ENCODE measurements at places on chromosomes 1 and 21.

GRCh38 chr1:177487481-177487880 is 316.7 kb downstream of the BRINP2 start:
- DNase-seq, result no peak

DNA sequence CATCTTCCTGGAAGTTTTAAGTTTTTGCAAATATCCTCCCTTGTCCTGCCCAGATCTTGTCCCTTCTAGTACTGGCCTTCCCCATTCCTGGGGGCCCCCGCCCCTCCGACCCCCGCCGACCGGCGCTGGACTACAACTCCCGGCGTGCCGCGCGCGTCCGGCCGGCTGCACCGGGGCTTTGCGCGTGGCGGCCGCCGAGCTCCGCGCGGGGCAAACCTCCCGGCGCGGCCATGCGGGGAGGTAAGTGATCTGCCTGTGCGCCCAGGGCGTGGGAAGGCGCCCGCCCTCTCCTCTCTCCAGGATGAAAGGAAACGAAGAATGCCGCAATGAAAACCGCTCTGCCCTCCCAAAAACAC is 3.2 kb upstream of the SAMD13 start:
- no peak for DNase-seq

DNA sequence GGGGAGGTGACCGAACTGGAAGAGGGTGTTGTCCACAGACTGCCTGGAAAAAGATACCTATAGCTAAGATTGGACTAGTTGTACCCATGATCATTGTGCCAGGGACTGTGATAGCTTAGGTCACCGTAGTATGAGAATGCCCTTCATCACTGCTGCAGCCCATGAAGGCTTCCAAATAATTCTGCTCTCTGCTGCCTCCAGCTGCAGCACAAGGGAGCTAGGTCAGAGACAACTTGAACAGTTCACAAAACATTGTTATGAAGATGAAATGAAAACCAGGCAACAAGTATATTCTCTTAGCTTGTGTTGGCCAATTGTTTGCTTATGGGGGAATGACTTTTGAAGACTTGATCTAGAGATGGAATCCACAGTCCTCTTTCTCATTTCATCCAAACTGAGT is 246.7 kb downstream of the MRPL39 start:
- DNase-seq, result no peak

- no peak for DNase-seq
Measured at GRCh38 chr1:232473324-232473723, 156.6 kb downstream of the SIPA1L2 start.

- DNase-seq, result no peak
Measured at GRCh38 chr21:30579346-30579745, 10.9 kb downstream of the KRTAP22-2 start.

Data from NCI-H1417 treated with DMSO at 0.1 percent for 48 hours (cell line).